ENCODE measurements at places on chromosomes 7 and 10.

DNA sequence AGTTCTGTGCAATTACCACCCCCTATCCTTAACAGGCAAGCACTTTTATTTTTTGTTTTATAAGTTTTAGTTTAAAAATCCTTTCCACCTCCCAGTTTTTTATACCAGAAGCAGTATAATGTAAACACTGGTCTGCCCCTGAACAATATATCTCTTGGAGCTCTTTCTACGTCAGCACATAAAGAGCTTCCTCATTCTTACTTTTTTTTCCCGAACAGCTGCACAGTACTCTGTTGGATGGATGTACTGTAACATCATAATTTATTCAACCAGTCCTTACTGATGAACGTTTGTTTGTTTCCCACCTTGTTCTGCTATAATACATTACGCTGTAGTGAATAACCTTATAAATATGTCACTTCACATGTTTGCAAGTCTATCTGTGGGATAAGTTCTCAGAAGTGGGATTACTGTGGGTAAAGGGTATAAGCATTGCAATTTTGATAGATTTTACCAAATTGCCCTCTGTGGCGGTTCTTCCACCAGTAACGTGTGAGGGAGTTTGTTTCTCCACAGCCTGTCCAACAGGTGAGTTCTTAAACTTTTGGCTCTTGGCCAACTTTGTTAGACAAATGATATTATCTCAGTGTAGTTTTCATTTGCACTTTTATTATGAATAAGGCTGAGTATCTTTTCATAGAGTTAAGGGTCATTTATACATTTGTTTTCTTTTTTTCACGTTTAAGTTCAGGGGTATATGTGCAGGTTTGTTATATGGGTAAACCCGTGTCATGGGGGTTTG is 32.8 kb downstream of the ADRA2A start:
- DNase-seq, result no peak

DNA sequence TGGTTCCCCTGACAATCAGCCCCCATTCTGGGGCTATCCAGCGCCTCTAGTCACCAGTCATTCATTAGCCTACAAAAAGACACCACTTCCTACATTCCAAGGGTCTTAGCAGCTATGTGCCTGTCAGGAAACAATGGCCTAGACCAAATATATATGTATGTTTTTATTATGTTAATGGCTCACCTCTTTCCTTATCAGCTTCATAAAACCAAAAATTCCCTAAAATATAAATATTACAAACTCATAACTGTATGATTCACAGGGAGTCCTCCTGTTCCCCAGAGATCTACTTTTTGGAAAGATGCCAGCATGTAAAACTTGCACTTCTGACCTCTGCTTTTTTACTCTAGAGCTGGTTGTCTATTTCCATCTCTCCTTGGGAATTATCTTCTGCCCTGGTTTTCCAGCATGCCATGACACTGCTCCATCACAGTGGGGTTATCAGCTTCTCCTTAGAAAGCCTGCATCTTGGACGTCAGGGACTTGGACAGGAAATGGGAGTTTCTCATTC is 79.2 kb downstream of the ABCA13 start:
- no peak for DNase-seq

- no peak for DNase-seq
Measured at GRCh38 chr7:13312307-13312706, 624.9 kb downstream of the ARL4A start.

- DNase-seq, result no peak
Measured at GRCh38 chr10:5419466-5420094, 7.2 kb downstream of the NET1 start.

- no peak for DNase-seq
Measured at GRCh38 chr10:1068380-1069361, 12.5 kb downstream of the WDR37 start.

GRCh38 chr10:119131512-119132240 is 27.8 kb downstream of the DENND10 start:
- DNase-seq, result peak; percentile 68

GRCh38 chr10:34574353-34574934 is 240.7 kb downstream of the PARD3 start:
- no peak for DNase-seq

DNA sequence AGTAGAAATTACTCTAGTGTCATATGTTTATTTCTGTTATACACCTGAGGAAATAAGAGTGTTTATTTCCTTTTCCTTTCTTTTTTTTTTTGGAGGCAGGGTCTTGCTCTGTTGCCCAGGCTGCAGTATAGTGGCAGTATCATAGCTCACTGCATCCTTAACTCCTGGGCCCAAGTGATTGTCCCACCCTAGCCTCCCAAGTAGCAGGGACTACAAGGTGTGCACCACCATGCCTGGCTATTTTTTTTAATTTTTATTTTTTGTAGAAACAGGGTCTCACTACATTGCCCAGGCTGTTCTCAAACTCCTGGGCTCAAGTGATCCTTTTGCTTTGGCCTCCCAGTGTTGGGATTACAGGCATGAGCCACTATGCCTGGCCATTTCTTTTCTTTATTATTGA is 37.8 kb downstream of the TBC1D12 start:
- no peak for DNase-seq

DNA sequence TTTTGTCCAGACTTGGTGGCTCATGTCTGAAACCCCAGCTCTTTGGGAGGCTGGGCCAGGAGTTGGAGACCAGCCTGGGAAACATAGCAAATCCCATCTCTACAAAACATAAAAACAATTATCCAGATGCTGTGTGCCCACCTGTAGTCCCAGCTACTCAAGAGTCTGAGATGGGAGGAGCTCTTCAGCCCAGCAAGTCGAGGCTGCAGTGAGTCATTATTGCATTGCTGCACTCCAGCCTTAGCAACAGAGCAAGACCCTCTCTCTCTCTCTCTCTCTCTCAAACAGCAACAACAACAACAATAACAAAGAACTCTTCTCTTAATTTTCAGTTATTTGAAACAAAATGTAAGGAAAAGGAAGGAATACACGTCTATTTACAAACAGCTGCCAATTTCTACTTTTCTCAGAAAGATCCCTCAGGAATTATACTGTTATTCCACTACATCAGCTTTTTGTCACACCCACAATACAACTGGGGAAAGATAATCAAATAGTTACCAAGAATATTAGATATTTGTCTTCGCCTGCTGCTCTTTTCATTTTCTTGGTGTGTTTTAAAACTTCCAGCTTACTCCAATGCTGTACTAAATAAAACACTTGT is 5.1 kb upstream of the TSPAN12 start:
- DNase-seq, result no peak

DNA sequence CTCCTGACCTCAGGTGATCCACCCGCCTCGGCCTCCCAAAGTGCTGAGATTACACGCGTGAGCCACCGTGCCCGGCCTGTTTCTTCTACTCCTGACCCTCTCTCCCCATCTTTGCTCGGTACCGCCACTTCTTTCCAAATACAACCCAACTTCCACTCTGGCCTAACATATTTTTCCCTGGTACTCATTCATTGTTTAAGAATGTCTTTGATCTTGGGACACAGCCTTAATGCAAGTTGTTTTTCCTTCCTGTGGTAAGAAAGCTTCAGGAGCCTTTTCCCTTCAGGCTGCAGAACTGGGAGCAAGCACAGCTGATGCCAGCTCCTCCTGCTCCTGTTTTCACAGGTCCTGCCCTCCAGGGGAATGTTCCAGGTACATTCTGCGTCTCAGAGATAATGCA is 13.7 kb downstream of the CALML3 start:
- no peak for DNase-seq

DNA sequence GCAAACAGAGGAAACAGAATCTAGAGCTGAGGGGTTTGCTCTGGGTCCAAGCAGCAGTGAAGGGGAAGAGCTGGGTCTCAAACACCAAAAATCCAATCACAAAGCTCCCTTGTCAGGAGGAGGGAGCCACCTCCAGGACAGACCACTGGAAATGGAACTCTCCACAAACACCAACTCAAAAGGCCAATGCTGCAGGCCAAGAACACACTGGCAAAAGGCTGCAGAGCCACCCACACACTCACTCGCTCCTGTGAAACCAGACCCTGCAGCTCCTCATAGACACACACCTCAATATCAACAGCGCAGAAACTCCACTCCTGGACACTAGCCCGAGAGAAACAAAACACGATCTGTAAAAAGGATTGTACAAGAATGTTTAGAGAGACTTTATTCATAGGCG is 213.5 kb downstream of the PTPRN2 start:
- no peak for DNase-seq

DNA sequence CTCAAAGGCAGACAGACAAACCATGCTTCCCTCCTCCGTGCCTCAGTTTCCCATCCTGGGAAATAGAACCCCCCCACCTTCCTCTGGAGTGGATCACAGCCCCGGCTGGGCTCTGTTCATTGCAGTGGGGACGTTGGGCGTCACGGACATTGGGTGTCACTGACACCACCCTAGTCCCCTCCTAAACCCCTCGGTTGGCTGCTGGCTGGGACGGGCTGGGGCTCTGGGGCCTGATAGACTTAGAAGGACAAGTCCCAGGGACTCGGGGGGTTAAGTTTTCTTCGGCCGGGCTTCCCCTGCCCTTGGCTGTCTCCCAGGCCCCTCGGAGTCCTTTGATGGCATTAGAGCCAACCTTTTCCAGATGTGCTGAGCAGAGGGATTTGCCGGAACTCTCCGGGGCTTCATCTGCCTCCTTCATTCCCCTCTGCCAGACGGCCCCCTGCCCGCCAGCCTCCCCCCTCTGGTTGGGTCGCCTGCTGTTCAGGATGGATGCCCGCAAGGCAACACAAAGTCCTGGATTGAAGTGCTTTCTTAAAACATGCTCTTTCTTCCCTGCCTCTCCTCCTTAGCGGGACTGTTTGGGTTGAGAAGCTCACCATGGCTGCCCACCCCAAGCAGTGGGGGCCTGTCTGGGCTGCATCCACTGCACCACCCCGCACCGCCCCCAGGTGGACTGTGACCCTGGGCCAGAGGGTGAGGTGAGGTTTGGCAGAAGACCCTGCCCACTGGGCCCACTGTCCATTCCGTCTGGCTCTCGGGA is 73.0 kb downstream of the COL26A1 start:
- no peak for DNase-seq

- DNase-seq, result no peak
Measured at GRCh38 chr7:13803134-13803533, 186.3 kb downstream of the ETV1 start.

GRCh38 chr7:48154792-48155413 is 16.4 kb upstream of the ABCA13 start:
- DNase-seq, result peak; percentile 48

DNA sequence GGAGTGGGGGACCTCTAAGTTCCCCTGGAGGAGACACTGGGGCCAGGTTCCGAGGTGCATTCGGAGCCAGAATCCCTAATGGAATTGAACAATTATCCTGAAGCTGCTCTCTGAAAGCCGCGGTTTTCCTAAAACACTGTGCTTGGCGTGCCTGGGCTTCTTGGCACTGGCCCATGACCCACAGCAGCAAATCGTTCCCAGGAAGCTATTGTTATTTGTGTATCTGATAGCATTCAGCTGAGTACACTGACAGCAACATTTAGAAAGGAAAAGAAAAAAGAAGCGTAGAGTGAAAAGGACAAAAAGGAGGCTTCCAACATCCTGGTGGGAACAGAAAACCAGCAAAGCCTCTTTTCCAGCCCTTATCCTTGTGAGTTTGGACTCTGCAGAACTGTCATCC is 339.8 kb downstream of the FRMD4A start:
- DNase-seq, result no peak

Measured in activated CD4-positive, alpha-beta T cell treated with anti-CD3 and anti-CD28 coated beads for 48 hours (primary cell).